ENCODE measurements at places on chromosomes 13 and 19.

GRCh38 chr13:20570517-20570916, 3.6 kb downstream of the IFT88 start:
- no peak for DNase-seq

- no peak for DNase-seq
Observed at GRCh38 chr13:50711131-50711815, 132.2 kb downstream of the DLEU7 start.

DNA sequence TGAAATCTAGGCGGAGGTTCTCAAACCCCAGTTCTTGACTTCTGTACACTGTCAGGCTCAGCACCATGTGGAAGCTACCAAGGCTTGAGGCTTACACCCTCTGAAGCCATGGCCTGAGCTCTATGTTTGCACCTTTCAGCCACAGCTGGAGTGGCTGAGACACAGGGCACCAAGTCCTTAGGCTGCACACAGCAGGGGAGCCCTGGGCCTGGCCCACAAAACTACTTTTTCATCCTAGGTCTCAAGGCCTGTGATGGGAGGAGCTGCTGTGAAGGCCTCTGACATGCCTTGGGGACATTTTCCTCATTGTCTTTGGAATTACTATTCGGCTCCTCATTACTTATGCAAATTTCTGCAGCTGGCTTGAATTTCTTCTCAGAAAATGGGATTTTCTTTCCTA, 503.2 kb upstream of the PCDH20 start:
- no peak for DNase-seq

GRCh38 chr19:43667876-43668405, 2.0 kb downstream of the PLAUR start:
- no peak for DNase-seq

DNA sequence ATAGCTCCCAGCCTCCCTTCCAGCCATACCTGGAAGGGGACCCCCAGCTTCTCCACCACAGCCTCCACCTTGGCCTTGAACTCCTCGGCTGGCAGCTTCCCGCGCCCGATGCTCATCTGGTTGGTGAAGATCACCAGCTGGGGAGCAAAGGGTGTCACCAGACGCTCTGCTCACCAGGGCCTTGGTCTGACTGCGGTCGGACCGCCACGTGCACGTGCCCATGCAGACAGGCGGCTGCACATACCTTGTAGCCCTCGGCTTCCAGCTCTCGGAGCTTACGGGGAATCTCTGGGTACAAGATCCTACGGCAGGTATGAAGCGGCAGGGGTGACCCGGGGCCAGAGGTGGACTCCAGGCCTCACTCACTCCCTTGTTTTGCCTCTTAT, 3.4 kb downstream of the PNKP start:
- DNase-seq, result no peak

- DNase-seq, result no peak
Observed at GRCh38 chr13:98970330-98970729, 7.5 kb downstream of the DOCK9 start.

- DNase-seq, result no peak
Observed at GRCh38 chr13:59229401-59229800, 934.3 kb downstream of the DIAPH3 start.

GRCh38 chr13:26847281-26847680, 86.7 kb upstream of the GPR12 start:
- no peak for DNase-seq

DNA sequence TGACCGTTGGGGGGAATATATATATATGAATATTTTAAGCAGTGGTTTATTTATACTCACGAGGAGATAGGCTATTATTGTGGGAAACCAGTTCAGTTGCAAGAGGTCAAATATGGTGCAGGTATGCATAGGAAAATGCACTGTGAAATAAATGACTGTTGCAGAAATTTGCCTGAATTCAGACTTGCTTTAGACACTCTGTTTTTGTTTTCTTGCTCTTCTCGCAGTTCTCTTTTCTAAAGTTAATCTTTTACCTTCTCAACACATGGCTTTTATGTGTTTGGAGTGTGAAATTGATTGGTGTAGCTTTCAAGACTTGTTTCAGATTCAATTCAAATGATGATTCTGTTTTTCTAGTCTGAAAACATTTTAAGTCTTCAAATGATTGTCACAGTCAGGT, 109.7 kb downstream of the LRCH1 start:
- DNase-seq, result no peak

DNA sequence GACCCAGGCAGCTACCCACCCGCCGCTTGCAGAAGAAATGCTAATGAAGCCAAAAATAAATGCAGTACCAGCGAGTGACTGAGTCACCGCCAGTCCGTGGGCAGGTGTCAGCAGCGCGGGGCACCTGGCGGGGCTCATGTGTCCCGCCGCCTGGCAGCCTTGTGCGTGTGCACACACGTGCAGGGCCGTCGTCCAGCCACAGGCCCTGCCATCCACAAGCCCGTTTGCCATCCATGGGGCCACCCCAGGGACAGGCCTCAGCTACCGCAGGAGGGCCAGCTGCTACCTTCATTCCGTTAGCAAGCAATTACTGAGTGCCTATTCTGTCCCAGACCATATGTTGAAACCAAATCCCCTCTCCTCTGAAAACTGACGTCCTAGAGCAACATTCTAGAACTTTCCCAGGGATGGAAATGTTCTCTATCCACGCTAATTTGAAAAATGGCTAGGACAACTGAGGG, 20.5 kb downstream of the NCAN start:
- no peak for DNase-seq

DNA sequence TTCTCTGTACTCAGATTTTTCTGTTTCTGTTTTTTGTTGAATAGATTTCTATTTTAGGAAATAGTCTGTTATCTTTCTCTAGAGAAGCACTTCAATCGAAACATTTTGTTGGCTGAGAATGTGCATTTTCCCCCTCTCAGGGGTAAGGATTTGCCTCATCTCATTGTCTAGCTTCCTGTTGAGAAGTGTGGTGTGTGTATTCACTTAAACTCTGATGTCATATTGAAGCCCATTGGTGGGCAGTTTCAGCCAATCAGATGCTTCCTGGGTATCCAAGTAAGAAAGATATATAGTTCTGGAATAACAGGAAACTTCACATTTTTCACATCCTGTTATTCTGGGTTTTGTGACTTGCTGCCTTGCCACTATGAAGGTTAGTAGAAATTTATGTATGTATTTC, 87.6 kb downstream of the ARHGEF7 start:
- DNase-seq, result no peak

DNA sequence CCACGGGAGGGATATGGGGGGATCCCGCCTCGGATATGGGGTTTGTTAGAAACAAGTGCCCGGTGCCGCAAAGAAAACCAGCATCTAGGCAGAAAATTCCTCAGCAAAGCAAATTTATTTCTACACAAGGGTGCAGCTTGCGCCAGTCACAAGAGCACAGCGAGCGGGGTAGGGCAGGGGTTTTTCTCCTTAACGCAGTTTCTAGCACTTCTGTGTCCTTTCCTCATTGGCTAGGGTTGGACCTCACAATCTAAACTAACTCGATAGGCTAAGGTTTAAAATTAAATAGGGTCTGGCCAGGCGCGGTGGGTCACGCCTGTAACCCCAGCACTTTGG, 595 bp downstream of the ZNF440 start:
- no peak for DNase-seq

- no peak for DNase-seq
Observed at GRCh38 chr19:11581740-11582139, 4.3 kb upstream of the ACP5 start.

DNA sequence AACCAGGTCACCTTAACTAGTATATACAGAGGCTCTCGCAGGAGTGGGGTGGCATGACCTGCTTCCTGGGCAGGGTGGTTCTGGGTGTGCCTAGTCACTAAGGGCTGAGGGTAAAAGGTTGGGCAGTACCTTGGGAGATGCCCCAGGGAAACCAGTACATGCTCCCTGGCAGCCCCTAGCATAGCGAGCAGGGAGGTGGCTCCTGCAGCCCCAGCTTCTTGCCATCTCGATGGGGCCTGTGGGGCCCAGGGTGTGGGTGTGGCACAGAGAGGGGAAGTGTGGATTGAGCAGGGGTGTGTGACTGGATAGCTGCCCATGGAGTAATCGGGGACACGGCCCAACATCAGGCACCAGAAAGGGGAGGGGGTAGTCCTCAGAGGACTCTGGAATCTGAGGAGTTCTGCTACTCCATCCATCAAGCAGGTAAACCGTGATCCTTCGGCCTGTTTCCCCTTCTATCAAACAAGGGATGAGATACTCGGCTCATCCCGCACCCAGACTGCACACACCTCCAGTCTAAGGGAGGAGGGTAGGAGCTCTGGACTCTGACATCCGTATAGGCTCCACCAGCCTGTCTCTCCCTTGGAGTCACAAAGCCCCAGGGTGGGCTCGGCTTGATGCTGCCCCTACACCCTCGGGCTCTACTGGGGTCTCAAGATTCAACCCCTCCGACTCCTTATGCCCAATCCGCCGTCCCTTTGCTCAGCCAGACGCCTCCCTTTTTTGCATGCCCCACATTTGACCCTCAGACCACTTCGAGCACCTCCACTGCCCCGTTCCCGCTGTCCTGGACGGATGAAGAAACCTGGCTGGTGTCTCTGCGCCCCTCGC, 1.1 kb downstream of the ZBTB45 start:
- no peak for DNase-seq

GRCh38 chr19:49896863-49897621, at the start of gene IL4I1:
Gene IL4I1 (minus strand): TSS chr19:49896887. CDS start chr19:49896160, 727 bp downstream.
- peak; percentile 36 for DNase-seq

DNA sequence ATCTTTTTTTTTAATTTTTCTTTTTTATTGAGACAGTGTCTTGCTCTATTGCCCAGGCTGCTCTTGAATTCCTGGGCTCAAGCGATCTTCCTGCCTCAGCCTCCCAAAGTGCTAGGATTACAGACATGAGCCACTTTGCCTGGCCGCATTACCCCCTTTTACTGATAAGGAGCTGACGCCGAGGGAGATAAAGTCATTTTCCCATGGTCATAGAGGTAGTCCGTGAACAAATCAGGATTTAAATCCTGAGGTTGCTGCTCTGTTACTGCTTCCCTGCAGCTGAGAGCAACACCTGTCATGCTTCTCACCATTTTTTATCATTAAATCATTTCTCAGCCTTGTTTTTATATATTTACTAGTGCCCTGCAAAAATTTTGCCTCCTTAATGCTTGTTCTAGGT, 7.4 kb downstream of the CYSLTR2 start:
- DNase-seq, result no peak

DNA sequence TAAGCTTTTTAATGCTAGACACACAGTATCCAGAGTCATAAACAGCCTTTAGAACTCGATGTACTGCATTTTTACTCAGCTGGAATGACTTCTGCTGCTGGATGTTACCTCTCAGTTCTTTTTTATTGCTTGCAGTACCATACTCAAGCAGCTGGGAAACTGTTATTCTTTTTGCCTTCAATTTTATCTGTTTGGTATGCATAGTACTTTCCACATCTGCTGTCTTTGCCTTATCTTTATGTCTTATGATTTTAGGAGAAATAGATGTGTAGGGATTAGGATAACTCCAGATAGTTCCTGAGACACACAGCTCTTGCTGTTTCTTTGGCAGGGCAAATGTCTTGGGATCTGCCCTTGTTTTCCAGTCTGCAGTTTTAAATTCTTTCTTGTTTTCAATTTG, 31.5 kb downstream of the TEX30 start:
- DNase-seq, result no peak

GRCh38 chr13:74287724-74288169, 153.5 kb upstream of the KLF12 start:
- peak; percentile 32 for DNase-seq

DNA sequence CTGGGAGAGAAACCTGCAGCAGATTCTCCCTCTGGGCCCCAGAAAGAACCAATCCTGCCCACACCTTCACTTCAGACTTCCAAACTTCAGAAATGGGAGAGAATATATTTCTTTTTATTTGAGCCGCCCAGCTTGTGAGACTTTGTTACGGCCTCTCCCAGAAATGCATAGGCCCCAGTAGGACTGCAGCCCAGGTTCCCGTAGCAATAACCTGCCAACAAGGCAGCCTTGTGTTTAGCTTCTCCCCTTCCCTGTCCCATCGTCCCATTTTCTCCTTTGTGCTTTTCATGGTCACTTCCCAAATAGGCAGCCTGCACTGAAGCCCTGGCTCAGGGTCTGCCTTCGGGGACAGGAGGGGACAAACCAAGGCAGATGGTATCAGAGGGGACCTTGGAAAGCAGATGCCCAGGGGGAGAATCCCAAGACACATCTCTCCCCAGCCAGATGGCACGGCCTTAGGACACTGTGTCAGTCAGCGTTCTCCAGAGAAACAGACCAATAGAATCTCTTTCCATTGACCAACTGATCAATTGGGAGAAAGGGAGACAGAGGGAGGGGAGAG, 3.7 kb upstream of the ARHGEF7 start:
- DNase-seq, result no peak

DNA sequence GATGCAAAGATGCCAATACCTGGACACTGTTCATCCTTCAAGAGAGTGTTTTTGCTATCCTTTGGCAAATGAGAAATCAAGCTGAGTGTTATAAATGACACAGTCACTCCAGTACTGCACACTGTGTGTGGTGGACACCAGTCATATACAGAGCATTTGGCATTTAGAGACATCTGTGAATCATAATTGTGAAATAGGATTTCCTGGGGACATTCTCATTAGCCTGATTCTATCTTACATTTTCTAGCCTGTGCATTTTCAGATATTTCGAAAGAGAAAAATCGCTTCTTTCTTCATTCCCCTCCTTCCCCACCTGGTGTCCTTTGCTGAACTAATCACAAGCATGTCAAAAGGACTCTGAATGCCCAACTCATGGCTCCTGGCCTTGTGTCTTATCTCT, 781.0 kb upstream of the ARGLU1 start:
- no peak for DNase-seq

- DNase-seq, result no peak
Observed at GRCh38 chr13:29956853-29957252, 106.4 kb upstream of the UBL3 start.

DNA sequence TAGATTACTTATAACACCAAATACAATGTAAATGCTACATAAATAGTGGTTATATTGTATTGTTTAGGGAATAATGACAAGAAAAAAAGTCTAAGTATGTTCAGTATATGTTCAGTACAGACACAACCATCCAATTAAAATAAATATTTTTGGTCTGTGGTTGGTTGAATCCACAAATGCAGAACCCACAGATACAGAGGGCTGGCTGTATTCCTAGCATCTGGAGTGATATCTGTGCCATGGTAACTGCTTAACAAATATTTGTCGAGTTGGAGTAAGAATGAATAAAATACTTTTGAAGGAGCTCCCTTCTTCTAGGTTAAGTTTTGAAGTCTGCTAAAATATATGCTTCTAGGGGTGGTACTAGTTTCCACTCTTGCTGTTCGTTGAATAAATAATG, 241.0 kb downstream of the KLF5 start:
- no peak for DNase-seq

- no peak for DNase-seq
Observed at GRCh38 chr19:17246681-17247425, 1.1 kb upstream of the NR2F6 start.

DNA sequence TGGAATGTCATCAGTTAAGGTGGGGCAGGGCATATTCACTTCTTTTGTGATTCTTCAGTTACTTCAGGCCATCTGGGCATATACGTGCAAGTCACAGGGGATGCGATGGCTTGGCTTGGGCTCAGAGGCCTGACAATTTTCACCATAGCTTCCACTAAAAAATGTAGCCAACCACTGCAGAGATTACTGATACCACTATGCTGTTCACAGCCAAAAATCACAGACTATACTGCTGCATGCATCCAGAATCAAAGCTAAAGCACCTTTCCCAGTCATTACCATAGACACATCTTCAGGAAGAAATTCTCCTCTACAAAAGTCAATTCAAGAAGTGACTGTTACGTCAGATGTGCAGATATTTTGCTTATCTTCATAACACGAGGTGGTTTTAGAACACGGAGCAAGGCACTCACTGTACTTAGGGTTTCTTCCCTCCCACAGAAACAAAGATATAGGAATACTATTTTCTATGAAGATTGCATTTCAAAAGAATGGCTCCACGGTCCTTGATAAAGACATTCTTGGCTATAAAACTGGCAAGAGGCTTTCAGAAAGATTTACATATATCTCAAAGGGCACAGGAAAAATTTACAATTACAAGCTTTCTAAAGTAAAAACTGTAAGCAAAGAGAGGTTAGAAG, 1556.6 kb upstream of the PRR20A start:
- DNase-seq, result no peak

Measured in stimulated activated CD4-positive, alpha-beta T cell treated with anti-CD3 and anti-CD28 coated beads, Interleukin-1b, Interleukin-23, amount 100 ng/mL, for 1 hour (primary cell).